ENCODE measurements at places on chromosomes 3 and 15.
A peak's percentile ranks its signal among the peaks of the same experiment; 100 is the strongest.

- peak; percentile 51 for DNase-seq
Measured at GRCh38 chr15:90201944-90202375, 830 bp downstream of the SEMA4B start.

GRCh38 chr3:13210221-13210975 lies 137.2 kb upstream of the IQSEC1 start:
- no peak for DNase-seq

DNA sequence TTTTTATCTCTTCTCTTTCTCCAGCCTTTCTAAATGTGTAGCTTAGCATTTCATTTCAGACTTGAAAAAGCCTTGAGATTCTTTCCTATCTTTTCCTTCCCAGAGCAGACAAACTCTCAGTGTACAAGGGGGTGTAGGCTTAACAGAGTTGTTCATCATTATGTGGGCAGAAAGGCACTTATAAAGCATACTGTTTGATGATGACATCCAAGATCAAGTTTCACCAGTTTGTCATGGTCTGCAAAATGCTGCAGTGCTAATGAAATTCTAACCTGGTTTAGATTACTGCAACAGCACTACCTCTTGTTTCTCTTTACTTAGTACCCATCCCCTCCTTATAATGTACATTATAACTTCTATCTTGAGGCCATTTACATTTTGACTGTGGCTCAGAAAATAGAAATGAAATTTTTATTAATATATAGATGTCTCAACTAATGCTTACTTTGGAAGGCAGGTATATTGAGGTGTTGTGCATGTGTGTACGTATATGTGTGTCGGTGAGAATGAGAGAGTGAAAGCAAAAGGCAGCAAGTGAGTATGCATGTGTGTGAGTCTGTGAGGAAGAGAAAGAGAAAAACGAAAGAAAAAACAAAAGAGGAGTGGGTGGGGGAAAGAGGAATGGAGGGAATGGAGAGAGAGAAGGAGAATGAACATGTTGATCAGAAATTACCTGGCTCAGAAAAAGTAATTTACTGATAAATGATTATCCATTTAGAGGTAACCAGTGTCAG lies 1043.6 kb downstream of the TUSC7 start:
- DNase-seq, result no peak

GRCh38 chr3:133475245-133476010 lies 75.6 kb downstream of the BFSP2 start:
- peak; percentile 60 for DNase-seq

DNA sequence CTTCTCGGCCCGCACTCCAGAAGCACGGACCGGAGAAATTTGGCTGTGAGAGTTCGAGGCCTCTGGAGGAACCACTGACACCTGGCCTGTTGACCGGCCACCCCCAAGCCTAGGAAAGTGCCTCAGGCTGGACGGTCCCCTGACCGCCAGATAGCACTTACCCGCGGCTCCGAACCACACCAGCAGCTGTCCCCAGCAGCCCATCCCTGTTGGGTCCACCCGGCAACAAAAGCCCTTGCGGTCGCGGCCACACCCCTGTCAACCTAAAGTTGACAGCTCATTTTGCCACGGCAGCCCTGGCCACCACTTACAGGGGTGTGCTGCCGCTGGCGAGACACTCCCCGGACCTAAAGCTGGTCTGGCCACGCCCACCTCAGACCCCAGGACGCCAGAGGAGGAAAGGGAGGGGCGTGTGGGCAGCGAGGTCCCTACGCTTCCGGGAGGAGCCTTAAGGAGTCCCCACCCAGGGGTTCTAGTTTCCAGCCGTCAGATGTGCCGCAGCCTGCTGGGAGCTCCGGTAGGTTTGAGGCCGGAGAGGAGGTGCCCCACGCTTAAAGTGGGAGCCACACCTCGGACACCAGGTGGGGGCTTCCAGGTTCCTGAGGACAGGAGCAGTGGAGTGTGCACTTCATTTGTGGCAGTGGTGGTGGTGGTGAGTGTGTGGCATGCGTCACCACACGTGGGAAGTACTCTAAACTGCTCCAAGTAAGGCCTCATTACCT lies at the start of gene LTK:
Gene LTK (minus strand): TSS at position 322 of the 722 bp plus-strand sequence. CDS start 118 bp downstream, at position 204.
- DNase-seq, result peak; percentile 38

DNA sequence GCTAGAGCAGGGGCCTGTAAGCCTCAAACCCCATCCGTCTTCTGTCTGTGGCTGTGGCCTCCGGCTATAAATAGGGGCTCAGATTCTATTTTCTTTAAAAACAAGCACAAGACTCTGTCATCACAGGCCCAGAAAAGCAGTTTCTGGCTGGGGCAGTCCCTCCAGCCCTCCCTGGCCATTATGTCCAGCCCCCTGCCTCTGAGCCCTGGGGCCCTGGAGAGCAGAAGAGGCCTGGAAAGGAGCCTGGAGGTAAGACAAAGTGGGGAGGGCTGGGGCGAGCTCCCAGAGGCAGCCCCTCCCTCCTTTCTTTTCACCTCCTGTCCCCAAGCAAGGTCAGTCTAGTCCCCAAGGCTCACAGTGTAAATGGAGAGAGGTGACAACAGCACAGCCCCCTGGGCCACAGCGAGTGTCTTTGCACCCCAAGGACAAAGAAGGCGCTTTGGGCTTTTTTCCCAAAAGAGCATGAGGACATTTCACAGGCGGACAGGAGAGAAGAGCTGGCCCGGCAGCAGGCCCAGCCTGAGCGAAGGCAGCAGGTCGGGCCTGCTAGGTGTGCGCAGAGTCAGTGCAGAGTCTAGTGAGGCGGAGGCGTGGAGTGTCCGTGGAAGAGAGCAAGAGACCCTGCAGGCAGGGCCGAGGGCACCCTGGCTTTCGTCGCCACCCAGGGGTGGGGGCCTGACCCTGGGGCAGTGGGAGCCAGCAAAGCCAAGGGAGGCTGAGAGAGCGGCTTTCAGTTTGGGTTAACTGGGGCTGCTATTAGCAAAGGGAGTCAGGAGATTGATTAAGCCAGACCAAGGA lies 188.3 kb downstream of the TBC1D2B start:
- DNase-seq, result no peak

- peak; percentile 45 for DNase-seq
Measured at GRCh38 chr3:47780741-47781684, 680 bp downstream of the SMARCC1 start.
